ENCODE measurements at places on chromosomes 5 and 9.
A peak's percentile ranks its signal among the peaks of the same experiment; 100 is the strongest.

GRCh38 chr9:129270205-129270604 is 92.1 kb upstream of the IER5L start:
- DNase-seq: peak; percentile 52

GRCh38 chr5:117738571-117738970 is 1163.9 kb upstream of the SEMA6A start:
- no peak for DNase-seq

GRCh38 chr5:59300930-59301329 is 592.6 kb downstream of the PDE4D start:
- DNase-seq: no peak

DNA sequence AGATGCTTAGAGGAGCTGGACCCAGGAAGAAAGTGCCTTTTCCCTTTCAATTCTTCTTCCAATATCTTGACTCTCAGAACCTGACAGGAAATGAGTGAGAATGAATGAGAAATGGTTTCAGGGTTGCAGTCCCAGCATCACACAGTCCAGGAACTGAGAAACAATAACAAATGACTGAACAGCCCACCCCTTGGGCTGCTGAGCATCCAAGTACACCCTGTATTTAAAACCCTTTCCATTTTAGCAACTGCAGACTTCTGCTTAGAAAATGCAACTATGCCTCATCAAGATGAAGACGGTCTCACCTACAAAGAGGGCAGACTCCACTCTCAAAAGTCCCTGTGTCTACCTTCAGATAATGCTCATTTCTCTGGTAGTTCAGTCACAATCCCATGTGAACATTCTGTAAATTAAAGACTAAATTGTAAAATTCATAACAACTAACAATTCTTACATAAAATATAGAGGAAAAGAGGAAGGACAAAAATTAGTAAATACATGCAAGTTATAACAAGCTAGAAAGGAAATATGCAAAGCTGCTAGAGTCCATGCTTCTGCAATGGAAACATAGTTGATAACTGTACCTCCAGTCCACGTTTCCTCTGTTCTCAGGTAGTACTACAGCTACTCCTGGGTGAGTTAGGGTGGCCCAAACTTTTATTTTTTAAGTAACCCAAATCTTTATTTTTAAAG is 316.5 kb downstream of the ICE1 start:
- DNase-seq: no peak

DNA sequence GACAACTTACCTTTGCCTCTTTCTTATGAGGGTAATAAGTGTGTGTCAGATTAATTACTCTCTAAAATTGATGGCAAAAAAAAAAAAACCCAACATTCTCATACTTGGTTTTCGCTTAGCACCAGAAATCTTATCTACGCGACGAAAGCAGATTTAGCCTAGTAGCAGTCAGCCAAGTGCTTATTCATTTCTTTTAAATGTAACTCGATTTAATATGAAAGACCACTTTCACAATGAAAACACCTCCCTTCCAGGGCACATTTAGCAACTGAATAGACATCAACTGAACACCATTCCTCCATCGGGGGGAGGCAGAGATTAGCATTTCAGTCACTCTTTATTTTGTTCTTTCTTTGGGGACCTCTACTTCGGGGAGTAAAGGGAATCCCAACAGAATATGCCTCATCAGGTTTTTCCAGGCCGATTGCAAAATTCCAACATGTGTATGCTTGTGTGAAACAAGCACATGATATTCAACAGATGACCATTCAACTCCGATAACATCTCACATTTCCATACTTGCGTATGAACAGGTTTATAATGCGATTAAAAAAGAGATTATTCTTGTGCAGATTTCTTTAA is 124.1 kb upstream of the RETREG1 start:
- DNase-seq: no peak

DNA sequence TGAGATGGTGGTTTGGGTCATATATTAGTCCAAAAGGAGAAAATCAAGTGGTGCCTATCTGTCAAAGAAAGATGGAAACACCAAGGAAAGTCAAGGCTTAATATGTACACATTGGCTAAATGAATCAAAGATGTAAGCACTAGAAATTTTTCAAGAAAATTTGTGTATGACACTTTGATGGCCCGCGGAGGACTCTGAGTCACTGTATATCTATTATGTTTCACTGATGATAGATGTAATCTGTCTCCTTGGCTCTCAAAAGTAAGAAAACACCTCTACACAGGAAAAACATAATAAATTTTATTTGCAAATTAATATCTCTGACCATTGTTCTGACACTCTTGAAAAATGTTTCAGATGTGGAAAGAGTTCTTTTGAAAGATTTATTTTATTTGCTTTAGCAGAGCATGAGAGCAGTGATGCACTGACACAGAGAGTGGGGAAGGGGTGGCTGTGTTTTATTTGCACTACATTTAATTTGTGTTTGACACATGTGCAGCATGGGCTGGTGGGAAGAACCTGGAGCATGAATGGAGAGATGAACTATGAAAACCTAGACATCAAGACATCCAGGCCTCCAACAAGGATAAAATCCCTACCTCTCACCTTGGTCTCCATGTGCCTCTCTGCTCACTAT is 180.8 kb upstream of the GAS1 start:
- no peak for DNase-seq

GRCh38 chr5:81427566-81427965 is 33.6 kb upstream of the ACOT12 start:
- no peak for DNase-seq

DNA sequence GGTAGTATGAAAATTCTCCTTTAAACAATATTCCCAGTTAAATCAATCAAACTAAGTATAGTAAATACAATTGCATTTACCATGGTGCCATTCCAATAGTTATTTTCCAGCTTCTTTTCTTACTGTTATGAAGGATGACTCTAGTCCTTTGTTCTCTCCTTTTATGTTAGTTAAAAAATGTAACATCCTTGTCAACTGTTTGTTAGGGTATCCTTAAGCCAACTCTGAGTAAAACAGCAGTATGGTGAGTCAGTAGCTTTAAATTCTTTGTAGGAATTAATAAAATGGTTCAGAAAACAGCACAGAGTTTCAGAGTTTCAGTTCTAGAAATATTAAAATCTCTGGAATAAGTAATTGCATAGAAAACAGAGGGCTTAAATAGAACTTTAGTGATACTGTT is 384.4 kb downstream of the MTRR start:
- no peak for DNase-seq

- no peak for DNase-seq
Measured at GRCh38 chr5:99025298-99026045, 96.7 kb upstream of the CHD1 start.

GRCh38 chr9:75360252-75360651 is 271.9 kb downstream of the OSTF1 start:
- DNase-seq: no peak

GRCh38 chr5:167937635-167937998 is 353.8 kb upstream of the WWC1 start:
- no peak for DNase-seq

- DNase-seq: no peak
Measured at GRCh38 chr5:23411994-23412393, 95.4 kb upstream of the PRDM9 start.

GRCh38 chr9:116318468-116319374 is 165.1 kb downstream of the PAPPA start:
- no peak for DNase-seq

GRCh38 chr9:77975036-77975435 is 56.6 kb downstream of the GNAQ start:
- no peak for DNase-seq

- DNase-seq: no peak
Measured at GRCh38 chr5:178235588-178235974, 3.0 kb upstream of the PHYKPL start.

DNA sequence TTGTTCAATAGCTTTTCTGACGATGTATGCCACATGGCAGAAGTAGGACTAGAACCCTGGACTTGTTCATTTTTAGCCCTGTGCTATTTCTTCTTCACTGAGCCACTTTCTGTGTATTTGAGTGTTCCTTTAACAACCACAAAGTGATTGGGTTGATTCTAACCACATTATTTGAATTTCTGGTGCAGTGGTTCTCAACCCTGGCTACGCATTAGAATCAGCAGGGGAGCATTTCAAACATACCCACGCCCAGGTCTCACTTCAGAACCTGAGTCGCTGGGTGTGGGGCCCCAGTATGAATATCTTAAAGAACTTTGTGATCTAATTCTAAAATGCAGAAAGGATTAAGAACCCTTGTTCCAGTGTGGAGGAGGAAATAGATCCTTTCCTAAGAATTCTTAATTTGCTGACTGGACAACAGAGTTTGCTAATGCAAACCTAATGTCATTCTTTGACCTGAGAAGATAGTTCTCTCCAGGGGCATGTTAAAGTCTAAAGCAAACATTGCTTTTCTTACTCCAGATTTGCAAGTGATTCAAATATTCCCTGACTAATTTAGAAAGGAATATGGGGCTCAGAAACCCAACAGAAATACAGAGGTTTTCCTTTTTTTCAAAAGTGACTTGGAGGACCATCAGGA is 75.4 kb upstream of the GDNF start:
- no peak for DNase-seq

DNA sequence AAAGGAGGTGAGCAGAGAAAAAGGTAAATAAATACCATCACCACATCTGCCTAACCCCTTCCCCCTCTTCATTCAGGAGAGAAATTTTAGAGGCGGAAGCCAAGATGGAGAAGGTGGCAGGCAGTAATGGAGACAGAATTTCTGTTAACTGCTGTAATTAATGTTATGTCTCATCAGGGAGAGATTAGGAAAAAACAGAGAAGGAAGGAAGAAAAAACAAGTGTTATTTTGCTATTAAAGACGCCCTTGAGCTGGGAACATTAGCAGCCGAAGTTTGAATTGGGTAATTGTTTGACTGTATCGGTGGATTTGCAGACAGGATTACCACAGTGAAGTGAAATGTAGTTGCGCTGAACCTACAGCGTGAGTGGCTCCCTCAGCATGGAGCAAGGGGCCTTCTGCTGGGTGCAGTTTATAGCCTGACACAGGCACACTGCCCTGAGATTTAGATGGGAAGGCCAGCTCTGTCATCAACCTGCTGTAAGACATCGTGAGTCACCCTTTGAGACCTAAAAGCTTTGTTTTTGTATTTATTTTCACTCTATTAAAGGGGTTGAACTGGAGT is 136.3 kb downstream of the ASTN2 start:
- no peak for DNase-seq

DNA sequence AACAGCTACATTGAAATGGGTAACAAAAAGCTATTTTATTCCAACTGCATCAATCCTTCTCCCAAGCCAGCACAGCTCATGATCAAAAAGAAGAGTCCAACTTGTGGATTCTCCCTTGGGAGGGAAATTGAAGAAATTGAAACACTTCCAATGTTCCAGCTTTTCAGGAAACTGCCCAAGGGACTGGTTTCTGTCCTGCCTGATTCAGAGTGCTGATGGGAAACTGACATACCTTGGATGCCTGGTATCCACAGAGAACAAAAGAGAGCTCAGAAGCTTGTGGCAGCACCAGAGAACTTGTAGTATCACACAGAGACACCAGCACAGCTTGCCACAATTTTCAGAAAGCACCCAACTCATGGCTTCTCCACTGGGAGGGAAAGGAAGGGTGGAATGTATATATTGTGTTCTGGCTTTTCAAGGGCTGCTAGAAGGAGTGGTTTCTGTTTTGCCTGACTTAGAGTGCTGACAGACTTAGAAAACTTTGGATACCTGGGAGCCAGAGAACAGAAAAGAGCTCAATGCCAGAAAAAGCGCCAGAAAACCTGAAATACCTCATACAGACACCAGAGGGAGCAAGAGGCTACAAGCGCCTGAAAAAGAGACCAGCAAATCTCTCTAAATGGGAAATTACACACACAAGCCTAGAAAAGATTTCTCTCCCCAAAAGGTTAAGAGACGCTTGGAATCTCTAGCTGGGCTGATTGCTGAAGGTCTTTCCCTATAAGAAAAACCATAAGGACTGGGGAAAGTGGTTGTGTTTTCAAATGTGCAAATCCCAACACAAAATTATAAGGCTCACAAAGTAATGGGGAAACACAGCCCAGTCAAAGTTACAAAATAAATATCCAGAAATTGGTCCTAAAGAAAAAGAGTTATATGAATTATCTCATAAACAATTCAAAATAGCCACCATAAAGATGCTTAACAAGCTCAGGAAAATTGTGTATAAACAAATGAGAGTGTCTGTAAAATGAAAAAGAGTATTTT is 178.8 kb downstream of the SPOCK1 start:
- no peak for DNase-seq

DNA sequence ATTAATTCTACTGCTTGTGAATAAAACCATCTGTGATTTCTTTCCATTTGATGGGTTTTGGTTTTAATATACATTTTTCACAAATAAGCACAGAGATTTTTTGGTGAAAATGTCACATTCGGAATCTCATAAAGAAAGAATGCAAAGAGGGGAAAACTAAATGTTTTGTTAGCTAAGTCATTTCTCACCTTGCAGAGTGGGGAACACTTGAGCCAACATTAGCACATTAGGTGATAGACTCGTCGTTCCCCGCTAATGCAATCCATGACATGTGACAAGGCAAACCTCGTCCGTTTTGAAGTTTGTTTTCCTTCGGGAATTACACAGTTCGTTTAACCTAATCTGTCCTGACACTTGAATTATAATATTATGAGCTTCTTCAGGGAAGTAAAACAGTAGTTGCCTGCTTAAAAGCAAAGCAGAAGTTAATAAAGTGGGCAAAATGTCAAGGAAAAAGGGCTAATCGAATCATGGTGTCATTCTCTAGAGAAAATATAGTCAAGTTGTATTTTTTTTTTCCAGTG is 95.8 kb upstream of the LMX1B start:
- no peak for DNase-seq

DNA sequence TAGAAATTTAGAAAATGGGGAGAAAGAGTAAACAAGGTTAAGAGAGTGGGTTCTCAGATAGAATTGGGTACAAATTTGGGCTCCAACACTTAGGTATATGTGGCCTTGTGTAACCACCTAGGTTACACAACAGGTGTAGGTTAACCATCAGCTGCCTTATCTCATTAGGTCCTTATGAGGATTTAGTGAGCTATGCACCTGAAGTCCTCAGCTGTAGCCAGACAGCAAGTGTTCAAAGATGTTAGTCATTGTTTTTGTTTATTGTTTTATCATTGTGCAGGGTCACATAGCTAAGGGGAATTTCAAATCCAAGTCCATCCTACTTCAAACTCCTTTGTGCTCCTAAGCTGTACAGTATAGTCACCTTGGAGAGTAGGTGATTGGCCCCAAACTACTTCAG is 970 bp upstream of the TRIM32 start:
- no peak for DNase-seq

- no peak for DNase-seq
Measured at GRCh38 chr5:68802430-68802829, 291.4 kb upstream of the SLC30A5 start.

- DNase-seq: no peak
Measured at GRCh38 chr9:112864403-112864802, 26.3 kb downstream of the SLC46A2 start.

DNA sequence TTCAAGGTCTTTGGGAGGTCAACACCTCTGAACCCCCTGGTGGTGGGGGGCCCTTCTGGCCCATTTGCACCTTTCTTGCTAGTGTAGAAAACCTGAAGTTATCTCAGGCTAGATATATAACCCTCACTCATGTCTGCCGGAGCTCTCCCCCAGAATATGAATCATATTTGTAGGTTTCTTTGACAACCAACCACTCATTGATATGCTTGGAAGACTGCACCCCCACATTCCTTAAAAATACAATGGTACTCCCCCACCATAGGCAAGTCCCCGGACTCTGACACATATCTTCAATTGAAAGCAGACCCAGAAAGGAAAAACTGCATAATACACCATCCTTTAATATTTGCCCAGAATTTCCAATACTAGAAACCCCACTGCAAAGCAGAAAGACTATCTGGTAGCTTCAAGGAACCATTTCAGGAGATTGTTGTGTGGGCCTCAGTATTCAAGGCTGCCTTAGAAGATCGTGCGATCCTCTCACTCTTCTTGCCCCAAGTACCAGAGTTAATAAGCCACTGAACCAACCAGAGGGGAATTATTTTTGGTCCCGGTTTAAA is 978 bp upstream of the UBE2B start:
- DNase-seq: no peak

- DNase-seq: no peak
Measured at GRCh38 chr9:114856942-114857315, 51.1 kb upstream of the TNFSF15 start.
